ENCODE measurements at places on chromosomes 7 and 10. TPM values are rescaled to one million over a fixed set of nuclear protein-coding genes. Genes with fewer than 3 reads are reported as not detected.

The CALHM1 gene
- total RNA-seq: not detected

The SUN1 gene
- 218 TPM for total RNA-seq

The TRIL gene
- total RNA-seq: 0.85 TPM

The PRKCQ gene
- 5.0 TPM for total RNA-seq

The CABCOCO1 gene
- total RNA-seq: not detected

The OR2A5 gene
- total RNA-seq: not detected

The SLC39A12 gene
- total RNA-seq: not detected

The CD36 gene
- 8.9 TPM for total RNA-seq

The NYAP1 gene
- total RNA-seq: not detected

The ABCC2 gene
- total RNA-seq: 46.2 TPM

The PON1 gene
- total RNA-seq: not detected

The SCART1 gene
- 12.4 TPM for total RNA-seq

The DCLRE1A gene
- 5.8 TPM for total RNA-seq

The GOLGA7B gene
- 0.83 TPM for total RNA-seq

The CTAGE8 gene
- not detected for total RNA-seq

The DLX6 gene
- total RNA-seq: not detected

The GPR26 gene
- not detected for total RNA-seq

The AKR1C8 gene
- total RNA-seq: 0.53 TPM

The CPVL gene
- total RNA-seq: 6.3 TPM
